Activated T-cell treated with anti-CD3 and anti-CD28 coated beads, Interleukin-2, amount 50 U/mL, for 72 hours (primary cell): ENCODE measurements at places on chromosomes 12 and 14.

GRCh38 chr14:91241863-91242262 is 2.6 kb downstream of the GPR68 start:
- peak; percentile 31 for DNase-seq

GRCh38 chr12:110668480-110669192 is 20.3 kb downstream of the HVCN1 start:
- DNase-seq, result no peak

GRCh38 chr12:44812062-44812461 is 64.1 kb downstream of the NELL2 start:
- DNase-seq, result peak; percentile 43

DNA sequence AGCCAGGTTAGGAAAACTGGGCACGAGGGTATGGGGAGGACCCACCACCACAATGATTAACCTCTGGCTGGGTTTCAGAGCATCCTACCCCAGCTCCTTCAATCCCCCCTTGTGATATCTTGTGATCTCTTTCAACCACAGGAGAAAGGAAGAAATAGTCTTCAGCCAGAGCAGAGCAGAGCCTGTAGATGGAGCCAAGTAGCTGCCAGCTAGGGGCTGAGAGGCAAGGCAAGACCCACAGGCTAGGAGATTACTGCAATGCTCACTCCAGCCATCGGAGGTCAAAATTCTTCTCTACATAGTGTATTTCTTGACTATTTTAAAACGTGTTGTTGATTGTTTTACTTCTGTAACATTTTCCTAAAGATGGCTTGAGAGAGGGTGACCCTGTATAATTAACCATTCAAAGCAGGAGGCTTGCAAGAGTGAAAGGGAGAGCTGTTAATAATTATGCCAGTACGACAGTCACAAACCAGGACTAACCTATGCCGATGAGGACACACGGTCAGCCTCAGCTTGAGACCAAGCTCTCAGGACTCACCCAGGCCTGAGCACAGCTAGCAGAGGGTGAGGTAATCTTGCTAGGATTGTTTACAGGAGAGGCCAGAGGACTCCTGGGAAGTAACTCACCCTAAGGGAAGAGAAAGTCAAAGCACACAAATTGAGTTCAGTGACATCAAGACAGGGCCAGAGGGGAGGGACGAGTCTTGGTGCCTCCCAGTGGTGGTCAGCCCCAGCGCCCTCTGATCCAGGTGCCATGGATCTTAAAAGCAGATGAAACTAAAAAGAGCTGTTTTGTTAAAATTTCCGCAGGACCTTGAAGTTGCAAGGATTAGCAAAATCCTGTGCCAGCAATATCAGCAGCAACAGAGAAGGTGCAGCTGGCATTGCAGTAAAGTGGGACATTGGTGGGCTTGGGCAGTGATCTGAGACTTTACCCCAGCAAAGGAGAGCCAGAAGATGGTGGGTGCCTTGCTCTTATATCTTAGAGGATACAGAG is 29.8 kb upstream of the CDKN3 start:
- peak; percentile 16 for DNase-seq

DNA sequence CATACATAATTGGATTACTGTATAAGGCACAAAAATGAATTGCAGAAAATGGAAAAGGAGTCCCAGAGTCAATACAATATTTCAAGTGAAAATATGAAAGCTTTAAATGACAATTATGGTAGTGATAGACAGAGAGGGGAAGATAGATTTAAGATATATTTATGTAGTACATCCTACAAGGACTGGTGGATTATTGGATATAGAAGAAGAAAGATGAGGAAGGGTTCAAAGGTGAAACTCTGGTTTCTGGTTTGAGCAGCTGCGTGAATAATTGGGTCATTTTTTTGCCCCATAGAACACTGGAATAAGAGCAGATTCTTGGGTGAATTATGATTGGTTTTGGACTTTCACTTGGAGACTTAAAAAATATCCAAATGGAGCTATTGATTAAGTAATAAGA is 19.4 kb downstream of the PIK3C2G start:
- no peak for DNase-seq

DNA sequence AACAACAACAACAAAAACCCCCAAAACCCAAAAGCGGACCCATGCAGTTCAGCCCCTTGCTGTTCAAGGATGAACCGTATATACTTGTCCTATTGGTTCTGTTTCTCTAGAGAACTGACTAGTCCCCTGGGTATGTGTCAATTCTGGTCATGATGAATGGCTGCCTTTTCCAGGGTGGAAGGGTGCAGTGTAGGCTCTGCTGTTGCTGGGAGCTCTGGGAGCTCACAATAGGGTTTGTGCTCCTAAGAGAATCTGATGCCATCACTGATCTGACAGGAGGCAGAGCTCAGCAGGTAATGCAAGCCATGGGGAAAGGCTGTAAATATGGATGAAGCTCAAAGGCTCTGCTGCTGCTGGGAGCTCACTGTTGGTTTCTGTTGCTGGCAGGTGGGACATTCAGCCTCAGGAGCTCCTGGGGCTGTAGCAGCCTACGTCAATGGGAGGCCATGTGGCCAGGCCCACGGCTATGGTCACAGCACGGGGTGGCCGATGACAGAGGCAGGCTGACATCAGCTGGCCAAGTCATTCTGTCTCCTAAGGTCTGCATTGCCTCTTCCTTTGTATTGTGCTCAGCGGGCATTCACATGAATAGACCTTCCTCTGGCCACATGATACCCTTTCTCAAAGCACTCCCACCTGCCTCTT is 37.9 kb downstream of the DLK1 start:
- DNase-seq, result no peak

GRCh38 chr14:68359022-68359836 is 433.6 kb downstream of the ZFP36L1 start:
- DNase-seq, result no peak

- no peak for DNase-seq
Measured at GRCh38 chr12:100427078-100427477, 46.6 kb upstream of the NR1H4 start.

DNA sequence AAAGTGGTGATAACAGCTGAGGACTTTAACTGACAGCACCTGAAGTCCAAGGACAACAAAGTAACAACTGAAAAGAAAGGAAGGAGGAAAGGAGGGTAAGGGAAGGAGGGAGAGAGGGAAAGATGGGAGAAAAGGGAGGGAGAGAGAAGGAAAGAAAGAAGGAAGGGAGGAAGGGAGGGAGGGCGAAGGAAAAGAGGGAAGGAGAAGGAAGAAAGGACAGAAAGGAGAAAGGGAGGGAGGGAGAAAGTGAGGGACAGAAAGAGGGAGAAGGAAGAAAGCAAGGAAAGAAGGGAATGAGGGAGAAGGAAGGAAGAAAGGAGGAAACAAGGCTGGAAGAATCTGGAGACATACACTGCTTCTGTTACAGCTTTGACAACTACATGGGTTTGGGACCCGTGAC is 494.4 kb downstream of the FUT8 start:
- no peak for DNase-seq

DNA sequence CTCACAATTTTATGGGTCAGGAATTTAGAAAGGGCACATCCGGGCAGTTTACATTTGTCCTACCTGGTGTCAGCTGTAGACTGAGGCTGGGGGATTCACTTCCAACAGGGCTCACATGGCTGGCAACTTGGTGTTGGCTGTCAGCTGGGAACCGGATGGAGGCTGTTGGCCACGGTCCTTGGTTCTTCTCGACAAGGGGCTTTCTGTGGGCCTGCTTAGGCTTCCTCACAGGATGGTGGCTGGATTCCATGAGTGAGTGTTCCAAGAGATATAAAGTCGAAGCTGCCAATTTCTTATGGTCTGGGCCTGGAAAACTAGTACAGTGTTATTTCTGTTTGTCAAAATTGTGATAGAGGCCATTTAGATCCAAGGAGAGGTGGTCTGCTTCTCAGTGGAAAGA is 127.9 kb downstream of the PTCSC3 start:
- no peak for DNase-seq

DNA sequence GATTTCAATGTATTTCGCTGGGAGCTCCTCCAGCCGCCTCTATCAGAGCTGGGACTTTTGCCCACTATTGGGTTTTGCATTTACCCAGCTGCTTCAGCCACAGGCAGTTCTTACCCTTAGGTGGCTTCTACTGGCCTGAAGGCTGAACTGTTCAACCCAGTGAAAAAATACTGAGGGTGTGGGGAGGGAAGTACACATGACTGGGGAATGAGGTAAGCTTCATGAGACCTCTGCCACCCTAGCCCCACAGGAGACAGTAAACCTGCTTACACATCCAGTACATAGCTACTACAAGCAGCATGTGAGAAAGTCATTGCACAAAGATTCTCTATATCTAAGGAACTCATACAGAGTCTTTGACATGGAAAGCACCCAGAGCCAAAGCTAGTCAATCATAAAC is 411.1 kb downstream of the SYT1 start:
- no peak for DNase-seq

DNA sequence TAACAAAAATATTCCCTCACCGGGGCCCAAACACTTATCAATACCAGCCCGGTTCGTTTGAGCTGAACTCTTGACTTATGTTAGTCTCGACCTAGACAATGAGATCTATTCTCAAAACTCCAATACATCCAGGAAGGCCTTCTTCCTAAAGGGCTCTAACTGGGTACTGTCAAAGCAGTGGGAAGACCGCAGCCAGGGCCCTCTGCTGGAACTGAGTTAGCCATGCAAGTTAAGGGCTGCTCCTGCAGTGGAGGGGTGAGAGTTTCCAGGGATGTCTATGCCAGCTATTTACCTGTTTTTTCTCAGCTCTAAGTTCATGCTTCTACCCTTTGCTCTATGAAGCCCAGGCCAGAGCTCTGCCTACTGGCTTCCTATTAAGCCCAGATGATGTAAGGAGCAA is 348.8 kb downstream of the GXYLT1 start:
- DNase-seq, result no peak

DNA sequence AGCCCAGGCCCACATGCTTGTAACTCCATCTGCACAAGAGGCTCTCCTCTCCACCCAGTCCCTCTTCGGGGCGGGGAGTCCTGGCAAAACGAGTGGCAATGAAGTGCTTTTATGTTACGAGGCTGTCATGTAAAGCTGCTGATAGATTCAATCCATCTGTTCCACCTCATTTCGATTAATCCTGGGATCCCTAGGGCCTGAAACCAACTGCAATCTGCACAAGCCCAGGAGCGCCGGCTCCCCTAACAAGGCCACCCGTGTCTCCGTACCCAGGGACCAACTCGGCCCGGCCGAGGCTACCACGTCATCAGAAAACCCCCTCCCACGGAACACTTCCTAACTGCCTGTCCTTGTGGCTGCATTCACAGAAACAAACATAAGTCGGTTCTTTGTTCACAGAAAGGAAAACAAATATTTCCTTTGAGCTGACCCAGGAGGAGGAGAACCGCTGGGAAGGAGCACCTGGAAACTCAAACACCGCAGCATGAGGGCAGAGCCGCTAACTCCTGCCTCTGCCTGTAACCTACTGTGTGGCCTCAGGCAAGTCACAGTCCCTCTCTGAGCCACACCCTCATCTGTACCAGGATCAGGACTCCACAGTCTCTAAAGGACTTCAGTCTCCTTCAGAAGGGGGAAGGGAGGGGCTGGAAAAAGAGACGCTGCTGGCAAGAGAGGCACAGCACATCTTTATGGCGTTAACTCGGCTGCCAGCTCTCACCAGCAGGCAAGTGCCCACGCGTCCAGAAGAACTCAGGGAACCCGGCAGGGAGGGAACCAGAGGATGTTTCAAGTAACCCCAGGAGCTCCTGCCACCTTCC is 47.8 kb downstream of the CCDC88C start:
- peak; percentile 58 for DNase-seq

GRCh38 chr12:21657326-21658077 is at the start of gene LDHB:
TSS of gene LDHB (minus strand) at chr12:21657842. CDS start at chr12:21654671, 3,171 bp downstream.
- DNase-seq, result peak; percentile 94

DNA sequence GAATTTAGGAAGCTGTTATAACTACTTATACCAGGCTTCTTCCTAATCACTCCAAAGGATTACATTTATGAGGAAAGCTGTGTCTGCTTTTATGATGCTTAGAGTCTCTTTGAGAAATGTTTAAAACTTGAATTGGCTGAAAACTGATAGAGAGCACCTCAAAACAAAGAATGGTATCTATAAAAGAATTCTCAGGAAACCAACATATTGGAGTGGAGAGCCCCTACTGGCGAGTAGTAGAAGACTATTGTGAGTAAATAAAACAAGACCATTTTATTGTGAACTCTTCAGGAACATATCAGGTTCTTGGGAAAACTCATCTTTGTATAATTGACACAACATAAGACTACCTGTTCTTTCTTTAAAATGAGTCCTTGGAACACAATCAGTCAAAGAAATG is 578.6 kb downstream of the RERGL start:
- no peak for DNase-seq

DNA sequence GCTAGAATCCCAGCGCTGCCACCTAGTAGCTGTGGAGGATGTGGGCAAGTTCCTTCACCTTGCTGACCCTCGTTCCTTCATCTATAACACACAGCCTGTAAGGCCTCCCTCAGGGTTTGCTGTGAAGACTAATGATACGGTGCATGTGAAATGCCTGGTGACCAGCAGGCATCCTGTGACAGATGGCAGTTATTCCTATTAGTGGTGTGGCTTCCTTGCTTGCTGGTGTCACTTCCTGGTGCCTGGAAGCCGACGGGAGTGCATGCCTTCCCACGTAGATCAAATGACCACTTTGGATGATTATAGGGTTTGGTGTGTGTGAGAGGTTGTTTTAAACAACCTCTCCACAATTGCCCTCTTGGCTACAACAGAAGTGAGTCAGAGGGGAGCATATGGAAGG is 894.9 kb downstream of the VRK1 start:
- DNase-seq, result no peak

DNA sequence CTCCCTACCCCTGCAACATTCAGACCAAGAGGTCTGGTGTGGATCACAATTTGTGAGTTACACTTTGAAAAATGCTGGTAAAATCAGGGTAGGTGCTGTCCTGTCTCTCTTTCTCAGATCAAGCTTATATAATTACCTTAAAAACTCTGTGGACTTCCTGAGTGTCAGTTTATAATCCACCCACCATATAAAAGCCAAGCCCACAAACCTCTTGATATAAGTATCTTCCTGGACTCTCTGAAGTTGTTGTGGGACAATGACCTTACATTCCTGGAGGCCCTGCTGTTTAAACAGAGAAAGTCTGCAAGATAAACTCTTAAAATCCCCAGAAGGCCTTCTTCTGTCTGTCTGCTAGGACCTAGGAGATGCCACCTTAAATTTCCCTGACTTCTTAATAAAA is 11.4 kb upstream of the KTN1 start:
- DNase-seq, result no peak

- DNase-seq, result no peak
Measured at GRCh38 chr14:57845802-57846531, 19.9 kb downstream of the SLC35F4 start.

DNA sequence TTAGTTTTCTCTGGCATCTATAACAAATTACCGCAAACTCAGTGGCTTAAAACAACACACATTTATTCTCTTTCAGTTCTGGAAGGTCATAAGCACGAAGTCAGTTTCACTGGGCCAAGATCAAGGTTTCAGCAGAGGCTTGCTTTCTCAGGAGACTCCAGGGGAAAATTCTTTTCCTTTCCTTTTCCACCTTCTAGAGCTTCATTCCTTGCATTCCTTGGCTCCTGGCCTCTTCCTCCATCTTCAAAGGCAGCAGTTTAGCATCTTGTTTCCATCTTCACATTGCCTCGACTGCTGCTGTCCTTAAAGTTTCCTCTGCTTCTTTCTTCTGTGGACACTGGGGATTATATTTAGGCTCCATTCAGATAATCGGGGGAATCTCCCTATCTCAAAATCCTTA is 106.1 kb downstream of the PDE3A start:
- DNase-seq, result no peak
